ENCODE measurements at places on chromosomes 5 and 9.

DNA sequence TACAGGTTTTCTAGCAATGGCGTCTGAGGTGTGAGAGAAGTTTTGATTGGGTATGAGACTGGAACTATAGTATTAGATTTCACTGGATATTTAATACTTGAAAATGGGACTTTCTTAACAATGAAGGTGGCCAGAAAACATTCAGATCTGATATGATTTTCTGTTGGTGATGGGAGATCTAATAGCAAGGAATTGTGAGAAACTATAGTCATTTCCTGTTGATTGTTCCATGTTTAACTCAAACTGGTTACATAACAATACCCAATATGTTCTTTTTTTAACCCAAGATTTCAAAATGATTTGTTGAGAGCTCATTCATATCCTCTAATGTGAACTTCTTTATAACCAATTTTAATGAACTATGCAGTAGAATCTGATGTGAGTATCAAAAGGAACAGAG lies 793.2 kb upstream of the RGMB start:
- peak; percentile 15 for DNase-seq

- DNase-seq: no peak
These were observed 211.2 kb downstream of the RAB3C start for GRCh38 chr5:58793888-58794657.

DNA sequence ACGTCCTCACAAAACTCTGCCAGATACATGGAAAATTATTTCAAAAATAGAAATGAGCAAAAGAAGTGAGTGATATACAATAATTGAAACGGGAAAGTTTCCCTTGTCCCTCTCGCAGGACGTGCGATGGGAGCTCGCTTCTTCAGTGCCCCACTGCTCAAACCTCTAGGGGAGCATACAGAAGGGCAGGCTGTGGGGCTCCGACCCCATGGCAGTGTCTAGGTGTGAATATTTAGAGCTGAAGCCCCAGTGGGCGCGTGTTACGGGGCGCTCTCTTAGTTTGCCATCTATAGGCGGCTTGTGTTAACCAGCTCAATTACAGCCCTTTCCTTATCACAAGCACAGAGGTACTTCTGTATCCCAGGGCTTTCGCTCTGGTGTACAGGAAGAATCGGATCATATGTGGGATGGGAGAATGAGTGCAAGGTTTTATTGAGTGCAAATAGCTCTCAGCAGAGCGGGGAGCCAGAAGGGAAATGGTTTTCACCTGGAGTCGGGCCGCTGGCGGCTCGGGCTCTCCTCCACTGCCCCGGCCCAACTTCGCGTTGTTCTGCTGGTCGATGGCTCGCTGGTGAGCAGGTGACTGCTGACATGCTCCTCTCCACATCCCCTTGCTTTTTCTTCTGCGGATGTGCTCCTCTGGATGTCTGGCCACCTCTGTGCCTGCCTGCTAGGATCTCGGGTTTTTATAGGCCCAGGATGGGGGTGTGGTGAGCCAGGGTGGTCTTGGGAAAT lies 334.0 kb upstream of the PTPRD start:
- no peak for DNase-seq

- DNase-seq: no peak
These were observed 271.5 kb downstream of the FSTL4 start for GRCh38 chr5:133340822-133341221.

DNA sequence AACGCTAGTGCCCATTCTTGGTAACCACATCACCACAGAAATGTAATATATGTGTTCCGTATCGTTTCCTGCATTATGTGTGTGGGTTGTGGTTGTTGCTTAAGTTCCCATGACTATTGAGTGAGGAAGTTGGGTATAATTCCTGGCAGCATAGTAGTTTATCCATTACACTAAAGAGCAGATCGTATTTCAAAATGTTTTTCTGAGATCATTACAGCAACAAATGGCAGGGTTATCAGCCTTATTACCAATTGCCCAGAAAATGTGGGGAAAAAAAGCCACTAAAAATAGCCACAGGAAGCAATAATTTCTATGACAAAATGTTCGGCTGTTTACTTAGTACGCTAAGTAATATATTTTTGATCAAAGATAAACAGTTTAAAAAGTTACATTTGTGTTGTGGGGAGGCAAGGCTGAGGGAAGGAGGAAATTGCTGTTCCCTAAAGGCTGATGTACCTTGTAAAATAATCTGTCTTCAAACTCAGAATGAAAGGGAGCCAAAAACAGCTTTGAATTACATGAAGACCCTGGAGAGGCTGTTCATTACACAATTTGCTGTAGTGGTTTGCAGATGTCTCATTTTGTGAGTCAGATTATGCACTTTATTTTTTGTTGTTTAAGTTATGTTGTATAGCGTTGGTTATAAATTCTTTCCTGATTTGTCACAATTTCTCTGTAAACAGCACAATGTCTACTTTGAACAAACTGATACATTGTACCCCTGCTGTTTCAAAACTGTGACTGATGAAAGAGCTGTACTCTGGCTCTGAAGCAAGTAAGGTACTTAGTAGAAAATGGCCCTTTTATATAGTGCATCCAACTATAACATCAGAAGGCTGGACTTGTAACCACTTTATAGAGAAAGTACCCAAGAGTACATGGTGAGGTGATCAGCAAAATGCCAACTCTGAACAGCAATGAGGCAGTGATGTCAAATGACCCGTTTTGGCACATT lies 1028.5 kb downstream of the NR2F1-AS1 start:
- peak; percentile 99 for DNase-seq

DNA sequence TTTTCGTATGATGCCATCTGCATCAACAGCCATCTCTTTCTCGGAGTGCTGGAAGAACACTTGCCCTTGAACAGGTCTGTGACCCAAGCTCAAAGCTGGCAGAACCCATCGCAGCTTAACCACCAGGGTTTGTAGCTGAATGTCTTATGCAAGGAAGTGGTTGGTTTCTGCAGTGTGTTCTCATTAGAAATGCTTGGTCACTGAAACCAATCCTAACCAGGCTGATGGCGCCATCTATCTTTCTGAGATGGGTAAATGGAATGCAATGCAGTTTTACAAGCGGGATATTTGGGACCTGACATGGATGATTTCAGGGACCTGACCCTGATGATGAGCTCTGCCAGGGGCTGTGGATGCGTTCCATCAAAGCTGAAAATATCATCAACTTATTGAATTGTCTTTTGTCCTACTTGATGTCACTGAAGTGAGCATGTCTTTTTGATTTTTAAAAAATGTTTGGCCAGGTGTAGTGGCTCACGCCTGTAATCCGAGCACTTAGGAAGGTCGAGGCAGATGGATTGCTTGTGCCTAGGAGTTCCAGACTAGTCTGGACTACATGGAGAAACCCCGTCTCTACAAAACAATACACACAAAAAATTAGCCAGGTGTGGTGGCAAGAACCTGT lies 28.7 kb downstream of the DMRT3 start:
- peak; percentile 62 for DNase-seq

DNA sequence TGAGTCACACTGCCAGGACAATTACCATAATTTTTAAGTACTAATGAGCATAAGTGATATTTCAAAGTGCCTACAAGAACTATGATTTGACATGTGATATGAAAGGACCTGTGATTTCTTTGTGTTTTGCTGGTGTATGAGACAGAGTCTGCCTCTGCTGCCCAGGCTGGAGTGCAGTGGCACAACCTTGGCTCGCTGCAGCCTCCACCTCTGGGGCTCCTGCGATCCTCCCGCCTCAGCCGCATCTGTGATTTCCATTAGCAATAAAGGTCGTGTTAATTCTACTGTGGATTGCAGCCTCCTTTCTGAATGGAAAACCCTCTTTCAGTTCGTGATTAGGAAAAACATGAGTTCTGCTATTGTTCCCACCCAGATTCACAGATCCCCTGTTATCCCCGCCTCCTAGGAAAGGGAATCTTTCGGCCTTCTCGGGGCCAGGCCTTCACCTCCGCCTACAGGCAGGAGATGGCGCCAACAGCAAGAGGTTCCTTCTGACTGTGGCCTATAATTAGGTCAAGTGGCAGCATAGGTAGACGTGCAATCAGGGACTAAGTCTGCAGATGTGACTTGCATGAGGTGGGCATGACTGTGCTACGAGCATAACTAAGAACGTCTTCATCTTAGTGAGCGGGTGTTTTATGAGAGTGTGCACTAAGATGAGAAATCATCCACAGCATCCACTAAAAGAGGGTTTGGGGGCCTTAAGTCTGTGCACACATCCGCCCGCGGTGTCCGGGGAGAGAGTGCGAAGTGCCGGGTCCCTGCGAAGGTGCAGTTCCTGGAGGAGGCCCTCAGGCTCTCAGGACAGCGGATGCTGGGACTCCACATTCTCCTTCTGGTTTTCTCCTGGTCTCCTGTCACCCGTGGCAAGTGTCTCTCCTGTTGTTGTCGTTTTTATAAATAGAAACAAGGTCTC lies 23.1 kb downstream of the TRIM7 start:
- peak; percentile 78 for DNase-seq

GRCh38 chr5:170597872-170598271 lies 94.1 kb downstream of the KCNIP1 start:
- DNase-seq: no peak

- no peak for DNase-seq
These were observed 1060.5 kb upstream of the DMAC1 start for GRCh38 chr9:8860086-8860485.

GRCh38 chr5:112685386-112685785 lies 52.3 kb upstream of the APC start:
- DNase-seq: no peak

- peak; percentile 63 for DNase-seq
These were observed 70.8 kb downstream of the NXNL2 start for GRCh38 chr9:88605512-88606362.

- peak; percentile 35 for DNase-seq
These were observed 143.6 kb downstream of the MRPS30 start for GRCh38 chr5:44952376-44952775.

- no peak for DNase-seq
These were observed 837.1 kb upstream of the ZNF608 start for GRCh38 chr5:125583321-125584139.

DNA sequence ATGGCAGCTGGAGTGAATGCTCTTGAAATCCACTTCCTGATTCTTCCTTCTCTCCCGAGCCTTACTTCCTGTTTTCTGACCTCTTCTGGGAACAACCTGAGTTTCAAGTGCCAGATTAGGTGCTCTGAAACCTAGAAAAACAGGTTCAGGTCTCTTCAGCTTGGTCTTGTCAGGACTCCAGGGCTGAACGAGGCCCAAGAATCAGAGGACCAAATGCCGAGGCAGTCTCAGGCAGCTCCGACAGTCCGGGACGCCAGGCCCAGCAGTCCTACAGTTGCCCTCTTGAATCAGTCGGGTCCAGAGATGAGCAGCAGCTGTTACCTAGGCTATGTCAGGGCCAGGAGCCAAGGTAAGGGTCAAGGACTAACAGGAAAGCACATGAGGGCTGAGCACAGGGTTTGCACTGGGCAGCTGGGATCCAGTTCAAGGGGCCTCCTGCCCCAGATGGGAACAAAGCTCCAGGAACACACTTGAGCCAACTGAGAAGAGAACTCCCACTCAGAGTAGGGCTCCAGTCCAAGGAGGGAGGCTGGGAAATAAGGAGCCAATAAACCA lies 38.3 kb upstream of the ADRA1B start:
- no peak for DNase-seq

All from iris pigment epithelial cell (primary cell).